ENCODE measurements at places on chromosomes 3 and 15. TPM values are rescaled to one million over a fixed set of nuclear protein-coding genes. Genes with fewer than 3 reads are reported as not detected.

PATL2 gene
- 43.5 TPM for total RNA-seq

CYP19A1 gene
- total RNA-seq = not detected

GOLGA6D gene
- not detected for total RNA-seq

PCCB gene
- 14.5 TPM for total RNA-seq

FANCD2OS gene
- not detected for total RNA-seq

DPPA4 gene
- 1.2 TPM for total RNA-seq

PLA2G4D gene
- total RNA-seq = not detected

RTP1 gene
- total RNA-seq = not detected

CLSTN2 gene
- total RNA-seq = under 0.01 TPM

CCR4 gene
- 51.7 TPM for total RNA-seq

Measured in T-cell (primary cell).